ENCODE measurements at places on chromosomes 13 and 19. TPM values are rescaled to one million over a fixed set of nuclear protein-coding genes. Genes with fewer than 3 reads are reported as not detected.

Gene IQCN
- total RNA-seq: 2.3 TPM

Gene SERTAD1
- total RNA-seq: 18.8 TPM

Gene OR7D2
- total RNA-seq: 0.15 TPM

Gene CLIP3
- 7.1 TPM for total RNA-seq

Gene ATG4D
- total RNA-seq: 67.0 TPM

Gene CALR3
- not detected for total RNA-seq

DNA sequence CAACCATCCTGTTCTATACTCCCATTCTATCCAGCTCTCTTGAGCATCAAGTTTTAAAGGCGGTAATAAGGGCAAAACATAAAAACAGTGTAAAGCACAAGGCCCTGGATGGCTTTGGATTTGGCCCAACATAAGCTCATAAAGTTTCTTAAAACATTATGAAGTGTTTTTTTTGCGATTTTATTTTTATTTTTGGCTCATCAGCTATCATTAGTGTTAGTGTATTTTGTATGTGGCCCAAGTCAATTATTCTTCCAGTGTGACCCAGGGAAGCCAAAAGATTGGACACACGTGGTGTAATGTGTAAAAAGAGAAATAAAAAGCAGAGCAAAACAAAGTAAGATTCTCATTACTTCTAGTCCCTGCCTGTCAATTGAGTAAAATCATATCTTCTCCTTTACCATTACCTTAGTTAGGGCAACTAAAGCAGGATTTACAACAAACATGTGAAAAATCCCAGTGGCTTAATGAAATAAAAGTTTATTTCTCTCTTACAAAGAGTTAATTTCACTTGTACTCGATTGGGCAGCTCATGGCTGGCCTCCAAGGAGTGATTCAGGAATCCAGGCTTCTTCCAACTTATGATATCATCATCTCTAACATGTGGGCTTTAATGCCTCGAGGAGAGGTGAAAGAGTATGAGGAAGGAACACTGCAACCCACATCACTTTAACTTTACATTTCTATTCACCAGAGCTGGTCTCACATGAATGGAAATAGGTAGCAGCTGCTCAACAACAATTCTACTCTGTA lies 725.2 kb upstream of the SLITRK1 start:
- H3K27ac ChIP-seq: no peak overlapping the region
- H3K27me3 ChIP-seq: no peaks in the 10 kb centered on the region
- DNase-seq: no peak
- H3K4me3 ChIP-seq: no peak overlapping the region
- H3K36me3 ChIP-seq: no peaks in the 10 kb centered on the region
- H3K4me1 ChIP-seq: no peaks in the 10 kb centered on the region

DNA sequence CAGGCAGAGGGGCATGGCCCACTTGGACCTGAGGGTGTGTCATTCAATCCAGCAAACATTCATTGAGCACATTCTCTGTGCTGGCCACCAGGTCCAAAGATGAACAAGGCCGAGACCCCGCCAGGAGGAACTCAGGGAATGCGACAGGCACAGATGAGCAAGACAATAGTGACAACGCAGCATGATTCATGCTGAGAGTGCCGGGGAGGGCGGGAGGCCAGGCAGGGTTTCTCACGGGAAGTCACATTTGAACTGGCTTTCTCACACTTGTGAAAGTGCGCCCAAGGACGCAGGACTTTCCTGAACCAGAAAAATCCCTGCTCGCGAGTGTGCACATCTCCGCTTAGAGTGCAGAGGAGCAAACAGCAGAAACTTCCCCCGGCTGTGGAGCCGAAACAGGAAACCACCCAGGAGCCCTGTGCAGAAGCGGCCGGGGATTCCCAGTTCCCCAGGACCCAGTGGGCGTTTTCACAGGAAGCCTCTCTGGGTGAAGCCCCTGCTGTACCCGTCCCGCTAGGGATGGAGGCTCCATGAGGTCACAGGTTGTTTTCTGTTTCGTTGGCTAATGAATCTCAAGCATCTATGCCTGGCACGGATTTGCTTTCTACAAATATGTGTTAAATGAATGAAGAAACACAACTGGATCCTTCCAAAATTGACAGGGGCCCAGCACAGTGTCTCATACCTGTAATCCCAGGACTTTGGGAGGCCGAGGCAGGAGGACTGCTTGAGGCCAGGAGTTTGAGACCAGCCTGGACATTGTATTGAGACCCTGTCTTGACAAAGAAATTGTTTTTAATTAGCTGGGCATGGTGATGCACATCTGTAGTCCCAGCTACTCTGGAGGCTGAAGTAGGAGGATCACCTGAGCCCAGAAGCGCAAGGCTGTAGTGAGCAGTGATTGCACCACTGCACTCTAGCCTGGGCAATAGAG lies 68.4 kb upstream of the TM9SF2 start:
- H3K27me3 ChIP-seq: no peaks in the 10 kb centered on the region
- no peak overlapping the region for H3K4me3 ChIP-seq
- no peaks in the 10 kb centered on the region for H3K36me3 ChIP-seq
- DNase-seq: peak; percentile 60
- peak overlapping the region; percentile 66 for H3K27ac ChIP-seq
- peaks cover 6% of the 10 kb centered on the region for H3K4me1 ChIP-seq

GRCh38 chr13:50588491-50589130 lies 254.9 kb downstream of the DLEU7 start:
- no peak for DNase-seq
- no peaks in the 10 kb centered on the region for H3K4me1 ChIP-seq
- H3K27ac ChIP-seq: no peak overlapping the region
- no peaks in the 10 kb centered on the region for H3K27me3 ChIP-seq
- H3K4me3 ChIP-seq: no peak overlapping the region

- H3K36me3 ChIP-seq: no peaks in the 10 kb centered on the region
- DNase-seq: peak; percentile 56
Measured at GRCh38 chr19:44848036-44848811, 2.1 kb downstream of the NECTIN2 start.

- no peak overlapping the region for H3K4me3 ChIP-seq
- no peaks in the 10 kb centered on the region for H3K4me1 ChIP-seq
- H3K36me3 ChIP-seq: no peaks in the 10 kb centered on the region
- DNase-seq: no peak
- H3K27me3 ChIP-seq: no peaks in the 10 kb centered on the region
- H3K27ac ChIP-seq: no peak overlapping the region
Measured at GRCh38 chr19:7545300-7545699, 9.8 kb downstream of the PNPLA6 start.

GRCh38 chr13:111158136-111158805 lies 43.2 kb downstream of the ARHGEF7 start:
- H3K4me3 ChIP-seq: no peak overlapping the region
- DNase-seq: no peak
- H3K4me1 ChIP-seq: peaks cover 11% of the 10 kb centered on the region
- H3K27ac ChIP-seq: no peak overlapping the region

DNA sequence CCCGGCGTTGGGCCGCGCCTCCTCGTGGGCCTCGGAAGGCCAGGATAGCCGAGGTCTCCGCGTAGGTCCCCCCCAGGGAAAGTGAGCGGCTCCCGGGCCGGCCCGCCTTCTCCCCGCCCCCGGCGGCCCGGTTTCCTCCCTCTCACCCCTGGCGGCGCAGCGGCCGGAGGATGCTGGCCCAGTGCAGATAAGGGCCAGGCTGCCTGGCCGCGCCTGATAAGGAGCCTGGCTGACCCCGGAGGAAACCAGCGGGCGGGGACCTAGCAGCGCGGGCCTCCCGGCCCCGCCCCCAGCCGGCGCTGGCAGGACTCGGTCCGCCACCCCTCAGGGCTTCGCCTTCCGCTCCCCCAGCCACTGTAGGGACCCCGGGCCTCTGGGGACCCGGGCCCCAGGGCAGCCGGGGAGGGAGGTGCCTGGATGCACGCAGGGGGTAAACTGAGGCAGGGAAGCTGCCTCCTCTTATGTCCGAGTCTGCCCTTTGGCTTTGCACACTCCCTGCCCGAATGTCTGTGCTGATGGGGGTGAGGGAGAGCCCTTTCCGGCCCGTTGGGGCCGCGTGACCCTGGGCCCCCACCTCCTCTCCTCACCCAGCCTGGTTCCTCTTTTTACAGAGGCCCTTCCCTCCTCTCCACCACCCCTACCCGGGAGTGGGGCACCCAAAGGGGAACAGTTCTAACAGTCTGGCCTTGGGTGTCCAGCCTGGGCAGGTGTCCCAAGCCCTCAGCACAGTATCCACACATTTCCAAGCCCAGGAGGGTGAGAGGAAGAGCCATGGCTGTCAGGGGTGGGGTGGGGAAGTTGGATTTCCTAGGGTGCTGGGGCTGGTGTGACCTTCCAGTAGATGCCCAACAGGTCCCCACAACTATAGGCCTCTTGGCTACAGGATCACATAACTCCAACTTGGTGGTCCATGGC lies at the start of gene LYL1:
TSS of gene LYL1 (minus strand) at position 193 of the 915 bp plus-strand sequence. CDS start 1,687 bp downstream, outside the sequence.
- no peaks in the 10 kb centered on the region for H3K36me3 ChIP-seq
- H3K4me1 ChIP-seq: peaks cover 7% of the 10 kb centered on the region
- DNase-seq: peak; percentile 84

GRCh38 chr19:39031368-39032062 lies 834 bp downstream of the FBXO27 start:
- peak overlapping the region; percentile 75 for H3K27ac ChIP-seq
- H3K27me3 ChIP-seq: no peaks in the 10 kb centered on the region
- peak overlapping the region; percentile 51 for H3K4me3 ChIP-seq
- H3K4me1 ChIP-seq: peaks cover 4% of the 10 kb centered on the region
- peak; percentile 99 for DNase-seq
- no peaks in the 10 kb centered on the region for H3K36me3 ChIP-seq
